ENCODE measurements at places on chromosomes 3 and 15.

- peak; percentile 45 for DNase-seq
Measured at GRCh38 chr3:50642382-50642781, 25.4 kb downstream of the MAPKAPK3 start.

GRCh38 chr3:182973047-182973446 lies 7.3 kb downstream of the DCUN1D1 start:
- no peak for DNase-seq

DNA sequence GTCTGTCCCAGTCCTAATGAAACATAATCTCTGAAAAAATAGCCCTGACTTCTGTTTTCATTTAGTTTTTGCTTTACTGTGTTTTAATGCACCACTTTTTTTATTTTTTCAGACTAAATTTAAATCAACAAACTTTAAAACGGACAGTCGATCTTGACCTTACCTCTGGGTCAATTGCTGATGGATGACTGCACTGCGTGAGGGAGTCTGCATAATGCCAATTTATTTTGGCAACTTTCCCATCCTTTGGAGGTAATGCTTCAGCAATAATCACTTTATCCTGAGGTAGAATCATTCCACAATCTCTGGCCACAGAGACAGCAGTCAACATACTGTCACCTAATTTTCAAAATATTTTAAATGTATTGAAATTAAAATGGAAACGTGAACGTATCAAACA lies 32.5 kb upstream of the GP5 start:
- DNase-seq: no peak

DNA sequence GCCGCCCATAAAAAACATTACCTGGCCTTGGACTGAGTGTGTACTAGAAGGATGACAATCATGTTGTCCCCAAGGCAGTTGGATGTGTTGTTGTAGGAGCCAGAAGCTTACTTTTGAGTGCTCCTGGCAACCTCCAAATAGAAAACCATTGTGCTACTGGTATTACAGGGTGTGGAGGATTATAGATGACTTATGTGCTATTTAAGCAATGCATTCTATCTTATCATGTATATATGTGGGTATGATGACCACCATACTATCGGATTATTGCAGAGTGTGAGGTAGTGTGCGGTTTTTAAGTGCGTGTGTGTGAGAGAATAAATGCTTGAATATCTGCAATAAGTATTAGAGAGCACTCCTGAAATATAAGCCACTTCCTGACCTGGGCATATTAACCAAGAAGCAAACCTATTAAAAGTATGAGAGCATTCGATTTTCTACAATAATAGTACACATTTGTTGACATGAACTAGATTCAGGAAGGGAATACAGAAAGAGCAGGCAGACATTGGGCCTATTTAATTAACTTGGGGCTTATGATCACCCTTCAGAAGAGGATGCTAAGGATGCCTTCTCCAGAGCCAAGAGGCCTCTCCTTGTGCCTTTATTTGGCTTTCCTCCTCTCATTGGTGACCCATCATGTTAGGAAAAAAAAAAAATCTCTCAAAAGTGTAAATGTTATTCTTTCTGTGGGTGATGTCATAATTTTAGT lies 11.7 kb upstream of the MBNL1 start:
- peak; percentile 55 for DNase-seq

Measured in activated CD4-positive, alpha-beta T cell treated with anti-CD3 and anti-CD28 coated beads, Interleukin-2, amount 50 U/mL, for 16 hours (primary cell).